Panc1 (cell line): ENCODE measurements at places on chromosomes 16 and 17. TPM values are rescaled to one million over a fixed set of nuclear protein-coding genes. Genes with fewer than 3 reads are reported as not detected.

Gene CLEC10A
- not detected for total RNA-seq

GRCh38 chr16:11752856-11753255, 10.2 kb upstream of the TXNDC11 start:
- no peak for DNase-seq

- DNase-seq = no peak
Measured at GRCh38 chr16:86087011-86087895, 188.3 kb downstream of the IRF8 start.

DNA sequence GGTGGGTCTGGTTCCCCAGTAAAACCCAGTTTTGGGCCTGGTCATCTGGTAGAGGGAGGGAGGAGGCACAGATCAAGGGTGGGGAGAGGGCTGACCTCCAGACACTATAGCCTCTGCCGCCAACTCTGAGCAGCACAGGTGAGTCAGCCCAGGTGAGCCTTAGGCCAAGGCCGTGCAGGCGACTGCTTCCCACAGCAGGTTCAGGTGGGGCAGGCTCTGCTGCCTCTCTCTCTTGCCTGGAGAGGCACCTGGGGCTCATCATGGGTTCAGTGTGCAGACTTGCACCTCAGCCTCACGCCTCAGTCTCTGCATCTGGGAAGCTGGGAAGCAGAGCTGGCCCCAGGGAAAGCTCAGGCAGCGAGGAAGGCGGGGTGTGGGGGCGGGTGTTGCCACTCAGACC, 37.8 kb upstream of the IL34 start:
- no peak for DNase-seq

Gene EPX
- not detected for total RNA-seq

DNA sequence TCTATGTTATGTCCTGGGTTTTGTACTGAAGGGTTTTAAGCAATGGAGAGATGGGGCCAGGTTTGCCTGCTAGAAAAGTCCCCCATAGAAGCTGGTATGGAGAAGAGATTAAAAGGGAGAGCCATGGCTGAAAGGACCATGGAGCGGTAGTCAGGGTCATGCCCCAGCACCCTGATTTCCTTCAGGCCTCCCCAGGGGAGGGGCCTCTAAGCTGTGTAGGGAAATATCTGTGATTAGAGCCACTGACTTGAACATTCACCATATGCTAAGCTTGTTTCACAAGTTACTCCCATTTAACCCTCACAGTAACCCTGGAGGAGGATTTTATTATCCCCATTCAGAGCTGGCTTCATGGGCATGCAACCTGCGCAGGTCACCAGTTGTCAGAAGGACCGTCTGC, 3.8 kb upstream of the ATP2A3 start:
- DNase-seq = no peak

DNA sequence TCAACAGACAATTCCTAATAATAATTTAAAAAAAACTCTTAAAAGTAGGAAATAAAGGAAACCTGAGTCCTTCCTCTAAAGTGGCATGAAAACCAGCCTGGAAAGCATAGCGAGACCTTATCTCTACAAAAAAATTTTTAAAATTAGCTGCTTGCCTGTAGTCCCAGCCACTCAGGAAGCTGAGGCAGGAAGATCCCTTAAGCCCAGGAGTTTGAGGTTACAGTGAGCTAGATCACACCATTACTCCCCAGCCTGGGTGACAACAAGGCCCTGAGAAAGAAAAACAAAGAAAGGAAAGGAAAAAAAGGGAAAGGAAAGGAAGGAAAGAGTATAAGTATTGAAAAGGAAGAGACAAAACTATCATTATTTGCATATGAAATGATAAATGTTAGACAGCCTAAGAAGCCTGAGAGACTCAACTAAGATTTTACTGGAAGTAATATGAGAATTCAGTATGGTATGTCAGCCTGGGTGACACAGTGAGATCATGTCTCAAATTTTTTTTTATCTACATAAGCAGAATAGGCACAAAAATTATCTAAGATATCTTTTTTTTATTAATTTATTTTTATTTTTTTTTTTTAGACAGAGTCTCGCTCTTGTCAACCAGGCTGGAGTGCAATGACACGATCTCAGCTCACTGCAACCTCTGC, 113.0 kb downstream of the GOSR1 start:
- DNase-seq = no peak

DNA sequence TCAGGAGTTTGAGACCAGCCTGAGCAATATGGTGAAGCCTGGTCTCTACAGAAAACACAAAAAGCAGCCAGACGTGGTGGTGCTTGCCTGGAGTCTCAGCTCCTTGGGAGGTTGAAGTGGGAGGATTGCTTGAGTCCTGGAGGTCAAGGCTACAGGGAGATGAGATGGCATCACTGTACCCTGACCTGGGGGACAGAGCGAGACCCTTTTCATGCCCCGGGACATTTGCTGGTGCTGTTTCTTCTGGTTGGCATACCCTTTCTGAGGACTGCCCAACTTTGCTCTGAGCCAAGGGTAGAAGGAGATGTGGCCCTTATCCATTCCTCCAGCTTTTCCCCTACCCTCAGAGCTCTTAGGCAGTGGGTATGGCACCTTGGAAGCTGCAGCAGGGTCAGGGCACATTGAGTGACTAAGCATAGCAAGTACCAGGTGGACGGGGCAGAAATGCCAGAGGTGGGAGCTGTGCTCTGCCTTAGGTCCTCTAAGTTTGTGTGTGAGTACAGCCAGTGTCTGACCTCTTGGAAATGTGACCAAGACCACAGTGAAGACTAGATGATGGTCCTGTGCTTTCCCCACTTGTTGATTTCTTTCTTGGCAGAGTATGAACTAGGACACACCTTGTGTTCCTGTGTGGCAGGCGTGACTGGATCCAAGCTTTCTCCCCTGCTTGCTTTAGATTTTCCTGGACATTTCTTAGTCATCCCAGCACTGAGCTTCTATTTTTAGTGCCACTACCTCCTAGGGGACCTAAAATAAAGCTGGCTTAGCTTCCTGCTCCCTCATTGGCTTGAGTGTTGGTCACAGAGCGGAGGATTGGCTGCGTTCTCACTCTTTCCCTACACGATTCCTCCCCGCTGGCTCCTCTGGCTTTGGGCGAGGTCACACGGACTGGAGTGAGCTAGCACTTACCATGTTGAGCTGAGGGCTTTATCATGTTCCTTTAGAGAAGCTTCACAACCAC, 9.9 kb upstream of the EDC4 start:
- DNase-seq = no peak

Gene PDF
- total RNA-seq = 23.1 TPM

DNA sequence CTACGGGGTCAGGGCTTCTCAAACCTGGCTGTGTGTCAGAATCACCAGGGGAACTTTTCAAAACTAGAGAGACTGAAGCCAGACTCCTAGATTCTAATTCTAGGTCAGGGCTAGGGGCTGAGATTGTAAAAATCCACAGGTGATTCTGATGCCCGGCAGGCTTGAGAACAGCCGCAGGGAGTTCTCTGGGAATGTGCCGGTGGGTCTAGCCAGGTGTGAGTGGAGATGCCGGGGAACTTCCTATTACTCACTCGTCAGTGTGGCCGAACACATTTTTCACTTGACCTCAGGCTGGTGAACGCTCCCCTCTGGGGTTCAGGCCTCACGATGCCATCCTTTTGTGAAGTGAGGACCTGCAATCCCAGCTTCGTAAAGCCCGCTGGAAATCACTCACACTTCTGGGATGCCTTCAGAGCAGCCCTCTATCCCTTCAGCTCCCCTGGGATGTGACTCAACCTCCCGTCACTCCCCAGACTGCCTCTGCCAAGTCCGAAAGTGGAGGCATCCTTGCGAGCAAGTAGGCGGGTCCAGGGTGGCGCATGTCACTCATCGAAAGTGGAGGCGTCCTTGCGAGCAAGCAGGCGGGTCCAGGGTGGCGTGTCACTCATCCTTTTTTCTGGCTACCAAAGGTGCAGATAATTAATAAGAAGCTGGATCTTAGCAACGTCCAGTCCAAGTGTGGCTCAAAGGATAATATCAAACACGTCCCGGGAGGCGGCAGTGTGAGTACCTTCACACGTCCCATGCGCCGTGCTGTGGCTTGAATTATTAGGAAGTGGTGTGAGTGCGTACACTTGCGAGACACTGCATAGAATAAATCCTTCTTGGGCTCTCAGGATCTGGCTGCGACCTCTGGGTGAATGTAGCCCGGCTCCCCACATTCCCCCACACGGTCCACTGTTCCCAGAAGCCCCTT, 10.9 kb downstream of the STH start:
- DNase-seq = no peak

Gene SMIM36
- not detected for total RNA-seq

Gene ZNF750
- not detected for total RNA-seq

GRCh38 chr17:76830987-76831715, 37.1 kb upstream of the MGAT5B start:
- DNase-seq = no peak

DNA sequence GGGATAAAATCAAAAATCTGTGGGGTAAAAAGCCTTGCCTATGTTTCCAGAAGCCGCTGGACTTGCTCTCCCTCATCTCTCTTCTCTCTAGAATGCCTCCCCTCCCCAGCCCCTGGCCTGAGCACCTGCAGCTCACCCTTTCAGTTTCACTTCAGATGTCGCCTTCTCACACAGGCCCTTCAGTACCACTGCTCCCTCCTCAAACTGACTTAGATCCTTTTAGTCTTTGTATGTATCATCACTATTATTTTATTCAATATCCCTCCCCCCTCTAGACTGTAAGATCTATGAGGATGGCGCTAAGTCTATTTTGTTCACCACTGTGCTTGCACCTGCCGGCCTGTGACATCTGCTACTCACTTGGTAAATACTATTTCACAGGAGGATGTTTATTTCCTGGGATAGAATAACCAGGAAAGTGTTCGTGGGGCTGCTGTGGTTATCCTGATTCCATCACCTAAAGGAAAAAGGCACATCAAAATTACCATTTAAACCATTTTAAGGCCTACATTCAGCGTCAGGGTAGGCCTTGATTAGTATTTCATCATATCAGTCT, 122.3 kb downstream of the MRTFB start:
- no peak for DNase-seq

DNA sequence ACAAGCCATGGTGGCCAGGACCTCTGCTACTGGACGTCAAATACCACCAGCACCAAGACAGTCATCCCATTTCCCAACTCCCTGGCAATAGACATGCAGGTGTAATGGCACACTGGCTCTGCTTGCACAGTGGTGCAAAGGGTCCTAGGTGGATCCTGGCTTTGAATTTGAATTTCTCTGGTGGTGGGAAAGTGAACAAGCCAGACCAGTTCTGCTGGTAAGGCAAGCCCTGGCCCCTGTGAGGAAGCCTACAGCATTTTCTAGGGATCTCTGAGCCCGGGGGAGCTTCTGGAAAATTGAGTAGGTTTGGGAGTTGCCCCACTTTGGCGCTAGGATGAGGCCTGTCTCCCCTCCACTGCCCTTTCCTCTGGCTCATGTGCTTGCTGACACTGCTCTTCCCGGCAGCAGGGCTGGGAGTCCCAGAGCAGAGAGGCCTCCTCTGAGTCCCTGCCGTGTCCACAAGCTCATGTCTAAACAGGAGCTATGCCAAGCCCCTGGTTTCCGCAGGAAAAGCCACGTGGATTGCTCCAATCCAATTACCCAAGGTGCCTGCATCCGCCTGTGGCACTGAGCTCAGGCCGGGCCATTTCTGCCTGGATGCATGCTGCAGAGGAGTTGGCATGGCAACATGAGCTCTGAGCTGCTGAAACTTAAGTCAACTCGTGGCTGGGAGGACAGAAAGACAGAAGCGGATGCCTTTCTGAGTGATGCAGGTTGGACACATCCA, 67.0 kb downstream of the PRMT7 start:
- DNase-seq = no peak

GRCh38 chr16:11727796-11728543, 14.7 kb downstream of the TXNDC11 start:
- no peak for DNase-seq

Gene MT1G
- 2.2 TPM for total RNA-seq

DNA sequence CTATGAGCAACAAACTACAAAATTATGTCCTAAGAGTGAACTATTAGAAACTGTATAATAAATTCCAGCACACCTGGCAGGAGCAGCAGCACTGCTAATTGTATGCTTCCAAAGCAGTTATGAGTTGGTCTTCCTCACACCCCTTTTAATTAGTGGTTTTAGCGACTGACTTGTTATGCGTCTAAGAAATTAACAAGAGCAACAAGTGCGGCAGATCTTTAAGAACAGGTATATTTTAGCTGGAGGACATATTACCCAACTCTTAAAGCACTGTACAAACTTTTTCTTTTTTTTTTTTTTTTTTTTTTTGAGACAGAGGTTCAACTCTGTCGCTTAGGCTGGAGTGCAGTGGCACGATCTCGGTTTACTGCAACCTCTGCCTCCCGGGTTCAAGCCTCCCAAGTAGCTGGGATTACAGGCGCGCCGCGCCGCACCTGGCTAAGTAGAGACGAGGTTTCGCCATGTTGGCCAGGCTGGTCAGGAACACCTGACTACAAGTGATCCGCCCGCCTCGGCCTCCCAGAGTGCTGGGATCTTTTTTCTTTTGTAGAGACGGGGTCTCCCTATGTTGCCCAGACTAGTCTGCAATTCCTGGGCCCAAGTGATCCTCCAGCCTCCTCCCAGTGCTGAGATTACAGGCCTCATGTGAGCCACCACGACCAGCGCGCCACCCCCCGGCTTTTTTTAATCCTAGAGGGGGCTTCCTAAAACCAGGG, 1.6 kb upstream of the FBXL20 start:
- no peak for DNase-seq

- DNase-seq = no peak
Measured at GRCh38 chr16:883340-883739, 82.8 kb upstream of the GNG13 start.

GRCh38 chr17:2060681-2061440, 6.0 kb downstream of the HIC1 start:
- no peak for DNase-seq

Gene PYDC1
- not detected for total RNA-seq

DNA sequence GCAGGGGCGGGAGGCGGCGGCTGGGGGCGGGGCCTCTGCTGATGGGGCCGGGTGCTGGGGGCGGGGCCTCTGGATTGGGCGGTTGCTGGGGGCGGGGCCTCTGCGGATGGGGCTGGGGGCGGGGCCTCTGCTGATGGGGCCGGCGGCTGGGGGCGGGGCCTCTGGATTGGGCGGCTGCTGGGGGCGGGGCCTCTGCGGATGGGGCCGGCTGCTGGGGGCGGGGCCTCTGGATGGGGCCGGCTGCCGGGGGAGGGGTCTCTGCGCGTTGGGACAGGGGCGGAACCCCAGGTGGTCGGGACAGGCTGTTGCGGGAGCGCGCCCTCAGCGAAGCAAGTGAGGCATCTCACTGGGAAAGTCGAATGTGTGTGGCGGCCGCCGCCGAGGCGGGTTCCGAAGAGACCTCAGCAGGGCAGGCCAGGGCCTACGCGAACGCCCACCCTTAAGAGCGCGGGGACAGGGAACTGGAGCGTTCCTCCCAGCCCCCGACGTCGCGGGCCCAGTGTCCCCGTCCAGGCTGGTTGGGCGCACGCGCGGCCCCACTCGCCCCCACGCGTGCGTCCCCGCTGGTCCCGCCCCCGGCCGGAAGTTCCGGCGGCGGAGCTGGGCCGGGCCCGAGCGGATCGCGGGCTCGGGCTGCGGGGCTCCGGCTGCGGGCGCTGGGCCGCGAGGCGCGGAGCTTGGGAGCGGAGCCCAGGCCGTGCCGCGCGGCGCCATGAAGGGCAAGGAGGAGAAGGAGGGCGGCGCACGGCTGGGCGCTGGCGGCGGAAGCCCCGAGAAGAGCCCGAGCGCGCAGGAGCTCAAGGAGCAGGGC, at the start of gene STUB1:
STUB1 (plus strand) TSS at position 597 of the 811 bp plus-strand sequence; CDS start at position 713, 116 bp downstream.
- no peak for DNase-seq
